ENCODE measurements at places on chromosomes 7 and 10.

DNA sequence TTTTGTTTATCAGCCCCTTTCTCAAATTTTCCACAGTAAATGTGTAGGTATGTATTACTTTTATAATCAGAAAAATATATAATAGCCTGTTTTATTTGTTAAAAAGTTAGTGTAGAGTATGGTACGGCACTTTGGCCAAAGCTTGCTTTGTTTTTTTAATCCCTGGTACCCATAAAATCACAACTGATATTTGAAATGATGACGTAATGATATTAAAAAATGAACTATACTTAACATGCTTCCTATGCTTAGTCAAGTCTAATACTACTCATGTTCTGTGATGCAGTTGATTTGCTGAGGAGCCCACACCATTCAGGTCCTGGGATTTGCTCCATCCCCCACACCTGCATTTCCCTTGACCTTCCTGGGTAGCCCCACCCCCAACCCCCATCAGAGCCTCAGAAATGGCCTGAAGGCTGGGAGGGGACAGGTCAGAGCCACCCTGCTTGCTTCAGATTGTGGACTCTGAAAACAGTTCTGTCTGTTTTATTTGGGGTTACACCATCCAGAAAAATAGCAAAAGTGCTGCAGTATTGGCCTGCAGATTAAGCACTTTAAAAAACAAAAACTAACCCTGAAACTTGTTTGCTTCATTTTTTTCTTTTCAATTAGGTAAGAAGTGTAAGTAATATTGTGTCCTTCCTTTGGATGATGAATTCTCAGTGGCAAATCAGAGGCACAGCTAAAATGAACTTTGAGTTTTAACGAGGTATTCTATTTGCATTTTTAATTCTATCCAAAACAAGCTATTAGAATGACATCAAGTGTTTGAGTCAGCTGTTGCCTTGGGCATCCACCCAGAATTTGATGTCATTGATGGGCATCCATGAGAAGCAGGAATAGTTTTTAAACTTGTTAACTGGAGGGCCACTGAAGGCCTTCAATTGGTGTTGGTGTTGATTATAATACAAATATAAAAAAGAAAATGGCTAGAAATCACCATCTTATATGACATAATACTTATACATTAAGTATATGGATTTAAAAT, 23.3 kb downstream of the PLCE1 start:
- no peak for DNase-seq

GRCh38 chr10:81848931-81849330, 26.1 kb upstream of the NRG3 start:
- DNase-seq: no peak

- DNase-seq: no peak
Observed at GRCh38 chr7:48049850-48050249, 14.5 kb downstream of the C7orf57 start.

DNA sequence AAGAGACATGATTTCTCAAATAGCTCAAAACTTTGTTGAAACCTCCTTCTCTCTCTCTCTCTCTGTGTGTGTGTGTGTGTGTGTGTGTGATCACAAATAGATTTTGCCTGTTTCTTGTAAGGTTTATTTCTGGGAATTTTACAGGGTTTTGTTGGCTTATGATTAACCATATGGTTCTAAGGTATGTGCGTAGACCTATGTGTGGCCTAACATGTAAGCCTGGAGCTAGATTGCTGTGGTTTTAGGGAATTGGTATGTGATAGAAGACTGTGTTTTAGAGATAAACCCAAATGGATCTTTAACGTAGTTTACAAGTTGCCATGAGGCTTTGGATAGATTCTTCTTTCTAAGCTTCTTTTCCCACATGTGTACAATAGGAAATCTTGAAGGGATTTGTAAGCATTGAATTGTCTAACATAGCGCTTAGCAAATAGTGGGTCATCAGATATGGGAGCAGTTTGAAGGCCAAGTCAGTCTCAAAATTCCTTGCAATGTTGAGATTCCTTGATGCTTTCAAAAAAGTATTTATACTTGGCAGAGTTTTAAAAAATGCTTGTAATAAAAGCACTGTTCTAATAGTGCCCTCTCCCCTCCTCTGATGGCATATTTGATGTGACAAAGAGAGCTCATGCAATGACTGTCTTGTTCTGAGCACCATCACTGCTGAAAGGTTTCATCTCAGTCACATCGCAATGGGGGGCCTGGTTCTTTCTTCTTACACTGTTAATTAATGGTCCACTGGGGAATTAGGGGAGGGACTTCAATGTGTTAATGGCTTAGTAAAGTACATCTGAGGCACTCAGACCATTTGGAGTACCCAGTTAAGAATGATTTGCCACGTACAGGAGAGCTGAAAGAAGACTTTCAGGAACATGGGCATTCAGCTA, 118.2 kb downstream of the SNX10 start:
- no peak for DNase-seq

- DNase-seq: no peak
Observed at GRCh38 chr10:58972576-58973234, 203.7 kb upstream of the PHYHIPL start.

GRCh38 chr10:72105098-72105475, 16.7 kb upstream of the SPOCK2 start:
- no peak for DNase-seq

DNA sequence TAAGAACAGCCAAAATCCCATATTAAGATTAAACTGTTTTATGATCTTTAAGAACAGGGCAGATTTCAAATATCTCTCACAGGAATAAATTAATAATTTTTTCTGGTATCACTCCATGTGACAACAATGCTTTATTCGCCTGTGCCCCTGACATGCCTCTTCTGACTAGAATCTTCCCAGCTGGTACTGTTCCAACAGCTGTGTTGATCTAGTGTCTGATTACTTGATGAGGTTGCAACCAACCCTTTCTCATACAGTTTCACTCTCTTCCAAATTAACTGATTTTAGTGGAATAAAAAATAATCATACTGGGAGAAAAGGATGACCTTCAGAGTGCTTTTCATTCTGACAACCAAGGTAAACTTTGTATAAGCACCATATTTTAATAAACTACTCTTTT, 151.9 kb downstream of the CHRM2 start:
- DNase-seq: no peak

DNA sequence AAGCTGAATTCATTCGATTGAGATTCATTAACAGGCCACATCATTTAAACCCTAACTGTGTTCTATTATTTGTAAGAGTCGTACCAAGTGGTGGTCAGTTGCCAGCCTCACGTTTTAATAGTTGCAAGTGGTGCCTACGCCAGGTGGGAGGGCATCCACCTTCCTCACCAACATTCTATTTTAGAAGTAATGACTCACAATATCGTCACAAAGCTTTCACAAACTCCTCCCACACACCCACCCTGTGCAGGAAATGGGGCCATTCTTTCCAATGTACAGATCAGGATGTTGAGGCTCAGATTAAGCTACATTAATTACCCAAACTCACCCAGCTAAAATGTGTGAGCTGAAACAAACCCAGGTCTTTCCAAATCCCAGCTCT, 77.3 kb upstream of the SAMD8 start:
- no peak for DNase-seq

DNA sequence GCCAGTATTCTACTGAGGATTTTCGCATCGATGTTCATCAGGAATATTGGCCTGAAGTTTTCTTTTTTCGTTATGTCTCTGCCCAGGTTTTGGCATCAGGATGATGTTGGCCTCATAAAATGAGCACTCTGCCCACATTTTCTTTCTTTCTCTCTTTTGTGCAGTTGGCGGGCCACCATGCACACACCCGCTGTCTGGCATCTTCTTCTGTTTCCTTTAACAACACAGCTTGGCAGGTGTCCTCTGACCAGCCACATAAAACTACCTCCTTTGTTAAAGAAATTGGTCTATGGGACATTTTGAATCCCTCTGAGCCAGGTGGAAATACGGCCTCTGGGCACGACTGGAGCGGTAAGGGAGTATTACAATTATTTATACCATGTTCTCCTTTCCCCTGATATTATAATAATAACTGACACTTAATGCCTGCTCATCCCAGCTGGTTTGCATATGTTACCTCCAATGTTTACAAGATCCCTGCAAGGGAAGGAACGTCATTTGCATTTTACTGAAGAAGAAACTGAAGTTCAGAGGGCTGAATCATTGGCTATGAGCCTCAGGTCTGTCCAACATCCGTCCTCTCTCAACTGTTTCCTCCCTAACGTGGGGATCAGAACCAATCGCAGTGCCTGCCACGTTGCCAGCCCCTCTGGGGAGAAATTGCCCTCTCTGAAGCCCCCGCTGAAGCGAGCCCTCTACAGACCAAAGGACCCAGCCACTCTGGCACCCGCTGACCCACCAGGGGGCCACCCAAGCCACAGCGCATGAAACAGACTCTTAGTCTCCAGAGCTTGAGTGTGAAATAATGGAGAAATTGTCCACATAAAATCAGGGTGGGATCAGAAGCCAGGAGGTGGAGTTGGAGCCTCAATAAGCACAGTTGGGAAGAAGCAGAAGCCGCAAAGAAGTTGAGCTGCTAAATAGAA, 125.0 kb upstream of the FOXK1 start:
- no peak for DNase-seq

DNA sequence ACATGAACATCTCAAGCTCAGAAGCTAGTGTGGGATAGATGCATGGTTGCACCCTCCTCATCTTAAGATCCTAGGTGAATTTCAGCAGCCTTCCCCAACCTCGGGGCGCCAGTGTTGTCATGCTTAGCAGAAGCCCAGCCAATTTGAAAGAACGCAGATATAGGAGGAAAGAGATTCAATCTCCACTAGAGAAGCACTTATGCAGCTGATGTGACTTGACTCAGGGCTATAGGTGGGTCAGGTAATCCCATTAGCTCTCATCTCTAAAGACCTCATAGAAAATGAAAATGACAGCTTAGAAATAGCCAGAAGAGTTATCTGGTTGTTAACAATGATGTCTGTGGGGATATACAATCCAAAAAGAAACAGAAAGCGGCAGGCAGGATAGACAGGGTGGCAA, 310.5 kb downstream of the GPAM start:
- no peak for DNase-seq

DNA sequence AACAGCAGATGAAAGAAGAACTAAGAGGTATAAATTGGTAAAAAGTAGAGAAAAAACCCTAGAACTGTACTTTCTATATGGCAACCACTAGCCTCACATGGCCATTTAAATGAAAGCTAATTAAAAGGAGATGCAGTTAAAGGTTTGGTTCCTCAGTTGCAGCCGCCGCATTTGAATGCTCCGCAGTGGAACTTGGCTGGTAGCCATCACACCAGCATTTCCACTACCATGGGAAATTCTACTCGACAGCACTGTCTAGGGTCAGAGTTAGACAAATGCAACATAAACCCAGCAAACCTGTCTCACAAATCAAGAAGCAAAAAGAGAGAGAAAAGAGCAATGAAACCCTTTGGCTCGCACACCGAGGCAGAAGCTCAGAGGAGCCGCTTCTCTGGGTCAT, 29.7 kb downstream of the VIPR2 start:
- DNase-seq: no peak

DNA sequence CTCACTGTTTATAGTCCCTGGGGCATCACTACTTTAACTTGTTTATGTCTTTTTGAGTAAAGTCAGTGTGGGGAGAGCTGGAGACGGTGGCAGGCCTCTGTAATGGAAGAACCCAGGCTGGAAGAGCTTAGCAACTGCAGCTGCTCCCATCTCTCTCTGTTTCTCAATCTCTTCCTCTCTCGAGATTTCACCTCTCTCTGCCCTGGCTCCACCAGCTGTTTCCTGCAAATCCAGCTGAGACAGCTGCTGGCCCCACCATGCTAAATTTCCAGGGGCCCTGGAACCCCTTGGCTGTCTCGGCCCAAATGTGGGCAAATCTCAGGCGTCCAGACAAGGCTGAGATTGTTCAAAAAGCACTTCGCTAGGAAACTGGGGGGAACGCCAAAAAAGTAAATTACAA, 25.8 kb upstream of the SLF2 start:
- DNase-seq: no peak

DNA sequence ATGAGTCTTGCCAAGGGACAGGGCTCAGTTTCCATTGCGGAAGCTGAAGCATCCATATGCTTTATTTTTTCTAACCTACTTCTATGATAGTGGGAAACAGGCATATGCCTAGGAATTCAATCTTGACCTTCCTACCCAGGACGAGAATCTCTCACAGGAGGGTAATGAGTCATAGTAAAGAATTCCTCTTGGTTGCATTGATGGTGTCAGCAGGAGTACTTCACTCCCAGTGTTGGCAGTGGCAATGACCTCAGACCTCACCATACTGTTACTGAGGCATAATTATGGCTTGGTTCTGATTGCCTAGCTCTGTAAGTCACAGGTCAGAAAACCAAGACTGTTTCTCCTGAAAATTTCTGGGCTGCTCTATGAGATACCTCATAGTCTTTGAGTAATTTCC, 552.9 kb downstream of the ARL4A start:
- DNase-seq: no peak

GRCh38 chr7:88700725-88701124, 58.8 kb upstream of the ZNF804B start:
- no peak for DNase-seq

DNA sequence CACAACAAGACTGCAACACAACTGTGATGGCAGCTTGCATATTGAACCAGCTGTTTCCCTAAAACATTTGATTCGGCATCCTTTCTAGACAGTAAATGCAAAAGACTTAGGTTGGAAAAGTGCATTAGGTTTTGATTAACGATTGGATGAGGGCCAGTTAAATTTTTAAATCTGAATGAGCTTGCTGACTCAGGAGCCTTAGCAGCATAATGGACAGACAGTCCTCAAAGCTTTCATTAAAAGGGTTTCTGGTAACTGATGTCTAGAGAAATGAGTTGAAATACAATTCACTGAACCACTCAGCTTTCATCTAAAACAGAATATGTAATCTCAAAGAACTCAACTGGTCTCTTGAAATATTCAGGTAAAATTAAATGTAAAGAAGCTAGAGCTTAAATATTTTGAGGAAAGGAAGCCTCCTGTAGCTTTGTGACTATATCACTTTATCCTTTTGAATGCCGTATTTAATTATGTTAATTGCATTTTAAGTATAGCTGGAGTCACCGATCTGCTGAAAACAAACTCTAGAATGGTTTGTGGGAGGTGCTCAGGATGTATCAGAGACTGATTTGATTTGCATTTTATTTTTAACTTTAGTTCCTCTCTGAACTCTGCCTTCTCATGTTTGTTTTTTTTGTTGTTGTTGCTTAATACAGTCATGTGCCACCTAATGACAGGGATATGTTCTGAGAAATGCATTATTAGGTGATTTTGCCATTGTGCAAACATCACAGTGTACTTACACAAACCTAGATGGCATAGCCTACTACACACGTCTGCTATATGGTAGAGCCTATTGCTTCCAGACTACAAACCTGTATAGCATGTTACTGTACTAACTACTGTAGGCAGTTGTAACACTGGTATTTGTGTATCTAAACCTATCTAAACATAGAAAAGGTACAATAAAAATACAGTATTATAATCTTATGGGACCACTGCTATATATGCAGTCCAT, 29.2 kb upstream of the ATRNL1 start:
- DNase-seq: no peak

DNA sequence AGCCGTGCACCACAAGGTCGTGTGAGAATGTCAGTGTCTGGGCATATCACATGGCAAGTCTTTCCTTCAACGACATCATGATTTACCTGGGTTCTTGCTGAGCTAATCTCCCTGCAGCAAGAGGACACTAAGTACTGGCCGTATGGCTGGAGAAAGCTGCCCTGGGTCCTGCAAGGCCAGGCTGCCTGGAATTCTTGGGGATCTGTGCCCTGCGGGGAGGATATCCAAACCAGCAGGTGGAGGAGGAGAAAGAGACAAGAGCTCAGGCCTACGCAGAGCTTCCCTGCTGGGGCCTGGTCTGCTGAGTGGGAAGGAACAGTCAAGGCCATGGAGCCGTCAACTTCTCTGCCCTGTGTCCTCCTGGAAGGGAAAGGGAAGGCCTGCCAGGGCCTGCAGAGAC, 552.6 kb downstream of the LRMDA start:
- DNase-seq: no peak
